Prostate gland (tissue), 2 donors: ENCODE measurements at places on chromosomes 13 and 19.

- DNase-seq: no peak
- H3K4me1 ChIP-seq: no peaks in the 10 kb centered on the region
Measured at GRCh38 chr13:34340534-34340933, 522.6 kb downstream of the RFC3 start.

DNA sequence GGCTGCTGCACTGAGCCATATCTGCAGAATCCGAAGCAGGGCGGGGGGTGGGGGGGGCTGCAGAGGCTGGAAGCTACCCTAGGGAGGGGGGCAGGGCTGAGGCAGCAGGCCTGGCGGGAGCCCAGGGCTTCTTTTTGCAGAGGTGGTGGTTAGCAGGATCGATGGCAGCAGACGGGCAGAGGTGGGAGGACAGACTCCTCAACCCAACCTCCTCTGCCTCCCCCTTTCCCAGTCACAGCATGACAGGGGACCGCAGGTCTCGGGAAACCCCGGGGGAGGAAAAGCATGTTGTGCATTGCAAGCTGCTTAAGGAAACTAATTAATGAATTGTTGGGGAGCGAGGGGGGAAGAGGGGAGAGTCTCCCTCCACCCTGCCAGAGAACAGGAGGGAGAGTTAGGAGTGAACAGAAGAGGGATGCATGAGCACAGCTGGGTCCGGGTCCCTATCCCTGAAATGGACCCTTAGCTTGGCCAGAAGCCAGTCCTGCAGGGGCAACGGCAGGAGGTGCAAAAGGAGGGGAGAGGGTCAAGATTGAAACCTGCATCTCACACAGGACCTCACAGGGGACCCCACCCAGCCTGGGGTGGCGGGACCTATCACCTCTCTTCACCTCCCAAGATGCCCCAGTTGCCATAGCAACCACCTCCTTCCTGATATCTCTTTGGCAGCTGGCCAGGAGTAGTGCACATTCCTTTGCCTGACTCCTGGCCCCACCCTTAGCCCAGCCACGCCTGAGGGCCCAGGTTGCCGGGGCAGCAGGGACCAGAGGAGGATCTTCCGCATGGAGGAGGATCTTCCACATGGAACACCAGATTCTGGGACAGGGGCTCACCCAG is 1.8 kb downstream of the FXYD7 start:
- no peaks in the 10 kb centered on the region for H3K36me3 ChIP-seq
- DNase-seq: no peak
- no peak overlapping the region for H3K4me3 ChIP-seq

- peaks cover 14% of the 10 kb centered on the region for H3K4me1 ChIP-seq
- H3K4me3 ChIP-seq: no peak overlapping the region
- no peak overlapping the region for H3K27ac ChIP-seq
- no peak for DNase-seq
Measured at GRCh38 chr19:18490728-18491127, 31.1 kb downstream of the ELL start.

DNA sequence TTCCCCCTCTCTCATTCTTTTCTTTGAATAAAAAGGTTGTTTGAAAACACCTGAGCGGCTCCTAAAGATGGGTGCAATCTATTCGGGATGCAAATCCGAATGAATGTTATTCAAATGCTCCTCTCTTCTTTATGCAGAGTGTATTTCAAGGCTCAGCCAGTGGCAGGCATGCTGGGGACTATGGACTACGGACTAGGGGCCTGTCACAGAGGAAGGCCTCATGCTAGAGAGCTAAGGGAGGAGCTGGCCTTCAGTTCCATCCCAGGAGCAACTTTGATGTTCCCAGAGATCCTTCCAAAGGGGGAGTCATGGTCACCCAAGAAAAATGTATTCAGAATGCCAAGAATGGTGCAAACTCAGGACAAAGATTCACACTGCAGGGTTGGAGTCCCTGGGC is 9.3 kb downstream of the ALOX5AP start:
- no peaks in the 10 kb centered on the region for H3K27me3 ChIP-seq
- H3K36me3 ChIP-seq: no peaks in the 10 kb centered on the region
- H3K27ac ChIP-seq: no peak overlapping the region
- H3K4me3 ChIP-seq: no peak overlapping the region

DNA sequence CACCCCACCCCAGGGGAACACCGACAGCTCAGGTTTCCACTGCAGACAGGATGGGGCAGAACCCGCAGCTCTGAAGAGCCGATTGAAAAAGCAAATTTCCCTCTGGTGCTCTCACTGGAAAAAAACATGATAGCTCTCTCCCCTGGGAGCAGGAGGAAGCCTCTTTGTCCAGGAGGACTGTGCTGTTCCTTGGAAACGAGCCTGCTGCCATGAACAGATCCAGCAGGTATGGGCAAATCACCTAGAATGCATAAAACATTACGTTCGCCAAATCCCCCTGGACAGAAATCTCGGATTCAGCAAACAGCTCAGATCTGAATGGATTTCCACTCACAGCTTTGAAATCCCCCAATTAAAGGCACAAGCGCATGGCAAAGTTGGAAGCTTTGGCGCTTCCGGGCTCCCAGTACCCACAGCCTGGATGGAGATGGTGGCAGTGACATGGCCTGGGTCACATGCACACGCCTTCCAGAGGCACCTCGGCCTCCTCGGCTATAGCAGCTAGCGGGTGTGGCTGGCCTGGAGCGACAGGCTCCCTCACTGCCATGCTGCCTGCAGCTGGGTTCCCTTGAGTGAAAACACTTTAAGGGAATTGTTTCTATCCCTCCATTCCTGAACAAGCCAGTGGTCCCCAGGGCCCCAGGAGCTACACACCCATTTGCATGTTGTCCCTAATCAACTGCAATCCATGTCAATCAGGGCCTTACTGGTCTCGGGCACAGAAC is 59.1 kb downstream of the CEBPG start:
- peaks cover 13% of the 10 kb centered on the region for H3K4me1 ChIP-seq
- no peak overlapping the region for H3K4me3 ChIP-seq
- no peaks in the 10 kb centered on the region for H3K36me3 ChIP-seq
- no peaks in the 10 kb centered on the region for H3K27me3 ChIP-seq
- H3K27ac ChIP-seq: no peak overlapping the region

GRCh38 chr13:50401721-50402465 is 386.6 kb downstream of the KCNRG start:
- no peak for DNase-seq
- no peaks in the 10 kb centered on the region for H3K36me3 ChIP-seq
- H3K27me3 ChIP-seq: no peaks in the 10 kb centered on the region
- no peaks in the 10 kb centered on the region for H3K4me1 ChIP-seq
- no peak overlapping the region for H3K4me3 ChIP-seq
- no peak overlapping the region for H3K27ac ChIP-seq

DNA sequence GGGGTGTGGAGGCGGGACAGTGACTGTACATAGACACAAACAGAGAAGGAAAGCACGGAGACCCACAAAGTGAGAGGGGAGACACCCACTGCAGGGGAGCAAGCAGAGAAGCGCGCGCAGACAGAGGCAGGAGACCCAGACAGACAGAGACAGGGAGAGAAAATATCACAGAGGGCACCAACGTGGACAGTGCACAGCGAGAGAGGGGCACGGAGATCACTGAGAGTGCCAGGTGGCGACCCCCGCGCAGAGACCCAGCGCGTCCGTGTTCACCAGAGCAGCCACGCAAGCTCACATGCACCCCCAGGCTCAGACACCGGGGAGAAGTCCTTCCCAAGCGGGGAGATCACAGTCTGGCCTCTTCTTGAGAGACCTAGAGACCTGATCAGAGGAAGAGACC is 1.4 kb upstream of the CACNG7 start:
- H3K27me3 ChIP-seq: peaks cover 37% of the 10 kb centered on the region
- no peak for DNase-seq
- no peaks in the 10 kb centered on the region for H3K36me3 ChIP-seq
- peaks cover 2% of the 10 kb centered on the region for H3K4me1 ChIP-seq
- no peak overlapping the region for H3K27ac ChIP-seq
- H3K4me3 ChIP-seq: no peak overlapping the region

GRCh38 chr13:48749144-48749543 is 95.4 kb downstream of the CYSLTR2 start:
- no peak overlapping the region for H3K4me3 ChIP-seq
- no peak overlapping the region for H3K27ac ChIP-seq
- H3K27me3 ChIP-seq: no peaks in the 10 kb centered on the region

DNA sequence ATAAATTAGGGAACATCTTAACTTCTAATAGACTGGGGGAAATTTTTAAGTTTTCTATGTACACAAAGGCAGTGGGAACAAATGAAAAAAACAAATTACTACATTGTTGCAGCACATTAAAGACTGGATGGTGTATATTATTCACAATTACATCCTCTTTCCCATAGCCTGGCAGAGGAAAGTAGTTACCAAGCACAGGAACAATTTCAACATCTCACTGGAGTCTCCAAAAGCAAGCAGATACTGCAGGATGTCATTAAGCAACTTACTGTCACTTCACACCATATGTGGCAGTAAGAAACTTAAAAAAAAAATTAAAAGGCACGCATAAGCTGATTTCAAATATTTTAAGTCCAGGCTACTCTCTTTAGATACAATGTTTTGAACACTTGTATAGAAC is 6.4 kb upstream of the EFNB2 start:
- no peaks in the 10 kb centered on the region for H3K27me3 ChIP-seq
- H3K36me3 ChIP-seq: no peaks in the 10 kb centered on the region
- no peak overlapping the region for H3K27ac ChIP-seq
- no peak for DNase-seq
- no peak overlapping the region for H3K4me3 ChIP-seq
- H3K4me1 ChIP-seq: no peaks in the 10 kb centered on the region

- H3K36me3 ChIP-seq: no peaks in the 10 kb centered on the region
- no peak overlapping the region for H3K27ac ChIP-seq
- no peaks in the 10 kb centered on the region for H3K4me1 ChIP-seq
- no peak for DNase-seq
- H3K27me3 ChIP-seq: no peaks in the 10 kb centered on the region
- H3K4me3 ChIP-seq: no peak overlapping the region
Measured at GRCh38 chr13:59643906-59644626, 519.7 kb downstream of the DIAPH3 start.

GRCh38 chr19:45506246-45506988 is 862 bp upstream of the VASP start:
- H3K4me1 ChIP-seq: peaks cover 7% of the 10 kb centered on the region
- DNase-seq: peak; percentile 96
- peak overlapping the region; percentile 100 for H3K4me3 ChIP-seq
- H3K27me3 ChIP-seq: no peaks in the 10 kb centered on the region

DNA sequence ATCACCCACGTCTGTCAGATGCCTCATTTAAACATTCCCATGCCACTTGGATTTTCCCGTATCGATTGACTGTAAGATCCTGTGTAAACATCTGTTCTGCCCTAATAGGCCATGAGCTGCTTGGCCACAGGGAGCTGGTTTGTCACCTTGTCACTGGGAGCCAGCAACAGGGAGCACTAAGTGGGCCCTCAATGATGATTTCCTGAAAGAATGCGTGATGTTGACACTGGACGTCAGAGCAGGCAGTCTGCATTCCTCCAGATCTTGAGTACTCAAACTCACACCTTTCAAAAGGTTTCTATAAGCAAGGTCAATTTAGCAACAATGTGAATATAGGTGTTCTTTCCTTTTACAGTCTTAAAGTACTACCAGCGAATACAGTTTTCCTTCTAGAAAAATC is 78.8 kb downstream of the TUBGCP3 start:
- H3K4me3 ChIP-seq: no peak overlapping the region
- no peaks in the 10 kb centered on the region for H3K36me3 ChIP-seq
- no peaks in the 10 kb centered on the region for H3K4me1 ChIP-seq
- DNase-seq: no peak
